ENCODE measurements at places on chromosomes 2 and 18.

DNA sequence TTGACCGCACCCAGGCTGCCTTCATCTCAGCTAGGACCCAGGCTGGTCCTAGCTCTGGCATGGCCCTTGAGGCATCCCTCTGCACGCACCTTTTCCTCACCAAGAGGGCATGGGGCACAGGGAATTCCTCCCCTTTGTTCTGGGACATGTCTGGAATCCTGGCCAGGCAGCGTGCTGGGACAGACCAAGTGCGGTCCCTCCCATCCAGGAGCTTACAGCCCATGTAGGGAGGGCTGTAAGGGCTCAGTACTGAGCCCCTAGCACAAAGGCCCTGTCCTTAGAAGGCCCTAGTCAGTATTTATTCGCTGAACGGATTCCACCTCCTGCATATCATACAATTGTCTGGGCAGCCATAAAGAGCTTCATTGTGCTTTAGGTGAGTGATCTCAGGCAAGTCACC, 3.0 kb downstream of the TMEM37 start:
- no peak for DNase-seq

- DNase-seq: no peak
Observed at GRCh38 chr2:222887124-222887523, 26.3 kb downstream of the ACSL3 start.

GRCh38 chr18:49723648-49724180, 89.6 kb downstream of the ACAA2 start:
- DNase-seq: no peak

DNA sequence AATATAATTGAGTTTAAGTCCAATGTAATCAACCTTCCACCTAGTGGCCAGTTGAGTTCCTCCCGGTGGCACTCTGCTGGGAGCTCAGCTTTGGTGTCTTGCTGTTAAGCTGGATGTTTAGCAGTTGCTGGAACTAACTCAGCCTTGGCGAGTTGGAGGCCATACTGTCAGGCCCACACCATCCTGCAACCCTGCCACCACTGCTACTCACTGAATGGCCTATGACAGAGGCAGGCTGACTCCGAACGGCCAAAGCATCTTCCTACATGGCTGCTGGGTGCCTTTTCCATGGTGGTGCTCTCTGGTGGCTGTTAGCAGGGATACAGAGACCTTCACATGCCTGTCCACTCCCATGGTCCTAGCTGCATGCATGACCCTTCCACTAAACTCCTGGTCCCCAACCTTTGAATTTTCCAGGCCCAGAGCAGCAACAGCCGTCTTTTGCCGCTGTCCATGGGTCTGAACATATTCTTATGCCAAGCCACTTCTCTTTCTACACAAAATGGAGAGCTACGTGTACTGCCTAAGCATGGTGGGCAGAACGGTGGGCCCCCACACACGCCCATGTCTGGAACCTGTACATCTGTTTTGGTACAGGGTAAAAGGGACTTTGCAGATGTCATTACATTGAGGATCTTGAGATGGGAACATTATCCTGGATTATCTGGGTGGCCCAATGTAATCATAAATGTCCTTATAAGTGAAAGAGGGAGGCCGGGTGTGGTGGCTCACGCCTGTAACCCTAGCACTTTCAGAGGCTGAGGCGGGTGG, 15.0 kb upstream of the TRAF3IP1 start:
- DNase-seq: no peak

DNA sequence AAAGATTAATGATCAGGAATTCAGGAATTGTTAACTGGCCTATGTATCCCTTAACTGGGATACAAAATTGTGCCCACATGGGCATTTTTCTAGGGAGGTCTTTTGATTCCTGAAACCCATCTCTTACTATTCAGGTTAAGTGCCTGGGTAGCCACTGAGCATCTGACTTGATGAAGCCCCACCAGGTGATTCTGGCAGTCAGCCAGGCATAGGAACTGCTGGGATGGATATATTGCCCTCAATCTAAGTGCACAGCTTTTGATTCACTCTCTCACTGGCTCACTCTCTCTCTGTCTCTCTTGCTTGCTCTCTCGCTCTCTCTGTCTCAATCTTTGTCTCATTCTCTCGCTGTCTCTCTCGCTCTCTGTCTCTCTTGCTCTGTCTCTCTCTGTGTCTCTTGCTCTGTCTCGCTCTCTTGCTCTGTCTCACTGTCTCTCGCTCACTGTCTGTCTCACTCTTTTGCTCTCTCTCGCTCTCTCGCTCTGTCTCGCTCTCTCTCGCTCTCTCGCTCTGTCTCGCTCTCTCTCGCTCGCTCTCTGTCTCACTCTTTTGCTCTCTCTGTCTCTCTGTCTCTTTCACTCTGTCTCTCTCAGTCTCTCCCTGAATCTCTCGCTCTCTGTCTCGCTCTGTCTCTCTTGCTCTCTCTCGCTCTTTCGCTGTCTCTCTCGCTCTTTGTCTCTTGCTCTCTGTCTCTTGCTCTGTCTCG, 22.3 kb downstream of the INPP1 start:
- DNase-seq: no peak

DNA sequence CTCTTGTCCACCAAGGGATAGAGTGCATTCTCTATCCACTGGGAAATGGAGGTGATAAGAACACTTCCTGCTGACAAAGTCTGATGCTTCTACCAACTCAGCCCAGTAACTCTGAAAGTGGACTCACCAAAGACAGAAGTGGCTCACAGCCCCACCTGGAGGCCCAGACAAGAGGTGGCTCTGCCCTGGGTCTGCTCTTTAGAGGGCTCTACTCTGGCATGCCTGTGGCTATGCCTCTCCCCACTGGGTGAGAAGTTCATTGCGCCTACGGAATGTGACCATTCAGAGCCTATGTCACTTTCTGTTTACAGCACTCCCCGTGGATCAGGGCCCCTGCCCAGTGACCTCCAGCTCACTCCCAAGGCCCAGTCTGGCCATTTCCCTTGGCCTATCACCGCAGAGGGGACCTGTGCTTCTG, 13.5 kb upstream of the XDH start:
- no peak for DNase-seq

DNA sequence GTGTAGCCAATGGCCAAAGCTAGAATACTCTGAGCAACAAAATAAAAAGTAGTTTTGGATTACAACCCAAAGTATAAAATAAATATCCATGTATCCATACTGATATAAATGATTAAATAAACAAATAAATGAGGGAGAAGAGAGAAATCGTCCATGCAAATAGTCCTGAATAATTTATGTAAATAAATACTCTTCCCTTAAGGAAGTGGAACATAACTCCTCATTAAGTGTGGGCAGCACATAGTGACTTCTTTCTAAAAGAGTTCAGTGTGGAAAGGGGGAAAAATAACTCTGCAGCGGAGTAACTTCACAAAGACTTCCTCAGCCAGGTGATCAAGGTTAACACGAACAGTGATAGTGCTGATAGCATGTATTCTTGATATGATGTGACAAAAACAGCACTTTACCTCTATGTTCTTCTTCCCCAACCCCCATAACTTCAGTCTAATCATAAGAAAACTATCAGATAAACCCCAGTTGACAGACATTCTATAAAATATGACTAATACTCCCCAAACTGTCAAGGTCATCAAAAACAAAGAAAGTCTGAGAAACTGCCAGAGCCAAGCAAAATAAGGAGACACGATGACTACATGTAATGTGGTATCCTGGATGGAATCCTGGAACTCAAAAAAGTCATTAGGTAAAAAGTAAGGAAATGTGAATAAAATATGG, 30.7 kb downstream of the METTL8 start:
- no peak for DNase-seq

DNA sequence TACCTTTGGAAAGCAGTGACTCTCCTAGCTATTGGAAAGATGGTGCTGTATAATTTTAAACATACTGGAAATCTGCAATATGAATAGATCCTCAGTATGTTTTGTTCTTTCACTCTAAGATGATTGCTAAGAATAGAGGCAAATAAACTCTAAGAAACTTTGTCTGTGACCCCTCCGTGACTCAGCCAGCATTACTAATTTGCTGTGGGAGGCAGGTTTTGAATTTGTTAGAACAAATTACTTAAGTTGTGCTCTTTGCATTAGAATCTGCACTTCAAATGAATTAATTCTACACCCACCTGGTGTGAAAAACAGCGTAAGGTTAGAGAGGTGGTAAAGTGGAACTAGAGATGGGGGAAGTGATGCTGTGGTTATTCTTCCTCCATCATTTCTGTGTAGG, 142.2 kb downstream of the RAPGEF4 start:
- DNase-seq: no peak

- DNase-seq: no peak
Observed at GRCh38 chr2:28955467-28955866, 25.6 kb upstream of the TOGARAM2 start.

- DNase-seq: no peak
Observed at GRCh38 chr2:227416701-227417100, 29.0 kb upstream of the SCYGR1 start.

DNA sequence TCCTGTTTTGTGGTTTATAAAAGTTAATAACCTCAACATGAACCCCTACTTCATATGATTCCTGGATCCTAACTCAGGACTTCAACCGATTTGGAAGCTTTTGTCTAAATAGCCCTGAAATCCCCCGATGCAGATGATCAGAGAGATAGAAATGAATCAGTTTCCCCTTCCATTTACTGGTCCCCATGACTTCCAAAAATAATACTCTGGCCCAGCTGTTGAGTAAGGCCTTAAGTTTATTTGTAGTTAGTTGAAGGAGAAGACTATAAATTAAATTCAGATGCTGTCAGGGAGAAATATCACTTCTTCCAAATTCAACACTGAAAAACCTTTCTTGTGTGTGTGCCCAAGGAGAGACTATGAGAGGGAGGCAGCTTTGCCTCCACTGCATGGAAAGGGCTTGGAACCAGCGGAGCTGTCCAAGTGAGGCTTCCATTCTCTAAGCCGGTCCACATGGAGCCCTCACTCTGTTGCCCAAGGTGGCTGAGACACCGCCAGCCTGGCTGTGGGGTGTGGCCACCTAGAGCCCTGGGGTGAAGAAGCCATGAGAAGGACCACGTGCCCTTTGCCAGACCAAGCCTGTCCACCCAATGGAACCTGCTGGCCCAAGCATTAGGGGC, 53.6 kb downstream of the PIEZO2 start:
- no peak for DNase-seq

GRCh38 chr2:13046557-13047165, 329.9 kb downstream of the TRIB2 start:
- DNase-seq: no peak

- no peak for DNase-seq
Observed at GRCh38 chr2:128642821-128643220, 324.2 kb upstream of the HS6ST1 start.

DNA sequence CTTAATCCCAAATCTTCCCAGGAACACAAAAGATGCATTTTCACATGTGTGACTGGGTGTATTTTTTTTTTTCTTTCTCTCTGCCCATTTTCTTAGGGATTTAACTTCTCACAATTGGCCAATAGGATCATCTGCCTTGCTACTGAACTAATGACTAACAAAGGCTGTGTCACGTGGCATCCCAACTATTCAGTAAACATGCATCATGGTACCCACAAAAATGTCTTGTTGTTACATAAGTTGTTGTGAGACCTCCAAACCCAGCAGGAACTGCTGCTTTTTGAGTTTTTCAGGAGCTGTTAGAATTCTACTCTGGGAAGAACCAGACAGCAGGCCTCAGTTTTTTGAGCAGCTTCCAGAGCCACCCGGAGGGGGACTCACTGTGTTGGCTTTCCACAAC, 31.9 kb downstream of the GAD1 start:
- no peak for DNase-seq

- no peak for DNase-seq
Observed at GRCh38 chr2:173030561-173031490, 44.8 kb upstream of the MAP3K20 start.

DNA sequence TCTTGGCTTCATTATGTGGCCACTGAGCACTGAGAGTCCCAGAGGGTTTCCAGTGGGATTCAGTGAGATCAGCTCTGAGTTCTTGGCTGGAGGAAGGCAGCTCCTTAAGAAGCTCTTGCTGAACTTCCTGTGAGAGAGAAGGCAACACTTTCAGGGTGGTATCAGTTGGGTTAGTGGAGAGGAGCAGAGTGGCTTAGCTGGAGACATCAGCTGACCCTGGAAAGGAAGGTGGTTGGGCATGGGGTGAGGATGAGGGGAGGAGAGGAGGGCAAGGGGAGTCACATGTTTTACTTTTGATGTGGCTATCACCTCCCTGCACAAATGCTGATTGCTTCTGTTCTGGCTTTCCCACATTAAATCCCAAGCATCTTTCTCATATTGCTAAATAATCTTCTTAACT, 95.1 kb downstream of the ACOXL start:
- DNase-seq: no peak

- DNase-seq: no peak
Observed at GRCh38 chr18:57826252-57826651, 23.1 kb upstream of the ATP8B1 start.

DNA sequence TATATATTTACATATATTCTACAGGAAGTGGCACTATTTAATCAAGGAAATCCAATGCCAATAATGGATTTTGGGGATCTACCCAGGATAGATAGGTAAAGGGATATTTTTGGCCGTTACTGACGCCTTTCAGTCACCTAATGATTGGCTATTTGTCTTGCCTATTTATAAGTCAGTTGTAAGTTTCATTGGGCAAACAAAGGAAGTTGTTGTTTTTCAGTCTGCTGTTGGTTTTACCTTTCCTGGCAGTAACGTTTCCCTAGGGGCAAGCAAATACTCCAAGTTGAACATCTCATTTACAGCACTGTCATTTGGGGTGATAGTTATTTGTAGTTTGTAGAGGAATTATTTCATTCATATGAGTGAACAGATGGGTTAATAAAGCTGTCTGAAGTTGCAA, 17.0 kb upstream of the LANCL1 start:
- no peak for DNase-seq

- DNase-seq: no peak
Observed at GRCh38 chr2:171109020-171109419, 51.7 kb downstream of the TLK1 start.

DNA sequence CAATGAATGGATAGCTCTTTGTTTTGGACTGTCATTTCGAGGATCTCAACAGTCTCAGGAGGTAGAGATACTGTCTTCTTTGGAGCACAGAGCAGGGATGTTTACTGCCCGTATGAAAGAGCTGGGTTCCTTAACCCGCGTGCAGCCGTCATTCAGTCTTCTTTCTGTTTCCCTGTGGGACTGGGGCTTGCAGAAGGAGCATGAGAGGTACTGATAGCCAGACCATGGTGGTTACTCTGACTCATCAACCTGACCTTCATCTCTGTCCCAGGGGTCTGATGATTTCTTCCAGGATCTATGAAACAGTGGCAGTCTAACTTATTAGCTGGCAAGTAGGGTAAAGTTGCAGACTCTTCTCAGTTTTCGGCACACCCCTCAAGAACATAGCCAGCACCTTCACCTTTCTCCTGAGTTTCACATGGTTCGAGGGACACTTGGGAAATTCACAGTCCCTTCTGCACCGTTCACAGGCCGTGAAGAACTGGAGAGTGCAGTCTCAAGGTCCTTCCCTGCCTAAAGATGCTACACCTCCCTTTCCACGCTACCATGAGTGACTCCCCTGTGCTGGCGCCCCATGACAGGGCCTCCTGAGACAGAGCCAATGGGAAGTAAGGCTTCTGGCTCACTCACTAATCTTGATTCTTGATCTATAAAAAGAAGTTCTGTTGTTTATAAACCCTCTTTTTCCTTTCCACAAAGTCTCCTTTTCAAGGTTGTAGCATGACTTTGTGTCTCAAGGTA, 226.2 kb downstream of the MC4R start:
- no peak for DNase-seq

Data from activated gamma-delta T cell treated with anti-CD3 and anti-CD28 coated beads, Interleukin-2, amount 50 U/mL, for 16 hours (primary cell).